Fibroblast of skin of right quadriceps (primary cell): ENCODE measurements at places on chromosomes 2 and 18.
A peak's percentile ranks its signal among the peaks of the same experiment; 100 is the strongest.

- DNase-seq, result no peak
Observed at GRCh38 chr2:112035786-112036185, 19.3 kb upstream of the TMEM87B start.

DNA sequence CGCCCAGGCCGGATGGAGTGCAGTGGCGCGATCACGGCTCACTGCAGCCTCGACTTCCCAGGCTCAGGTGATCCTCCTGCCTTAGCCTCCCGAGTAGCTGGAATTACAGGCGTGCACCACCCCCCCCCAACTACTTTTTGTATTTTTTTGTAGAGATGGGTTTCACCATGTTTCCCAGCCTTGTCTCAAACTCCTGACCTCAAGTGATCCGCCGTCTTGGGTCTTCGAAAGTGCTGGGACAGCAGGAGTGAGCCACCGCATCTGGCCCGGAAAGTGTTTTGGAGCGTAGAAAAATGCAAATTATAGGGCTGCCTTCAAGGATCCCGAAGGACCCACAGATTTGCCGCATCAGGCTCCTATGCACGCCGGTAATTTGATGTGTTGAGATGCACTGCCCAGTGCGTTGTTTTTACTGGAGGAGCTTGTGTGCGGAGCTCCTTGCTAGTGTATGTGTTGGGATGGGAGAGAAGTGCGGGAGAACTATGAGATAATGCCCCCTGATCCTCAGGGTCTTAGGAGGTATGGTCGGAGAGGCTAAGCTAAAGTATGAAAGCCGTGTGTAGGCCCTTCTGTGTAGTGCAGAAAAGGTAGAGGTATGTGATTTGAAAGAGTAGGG lies 1.2 kb upstream of the CLASP1 start:
- DNase-seq, result peak; percentile 6

DNA sequence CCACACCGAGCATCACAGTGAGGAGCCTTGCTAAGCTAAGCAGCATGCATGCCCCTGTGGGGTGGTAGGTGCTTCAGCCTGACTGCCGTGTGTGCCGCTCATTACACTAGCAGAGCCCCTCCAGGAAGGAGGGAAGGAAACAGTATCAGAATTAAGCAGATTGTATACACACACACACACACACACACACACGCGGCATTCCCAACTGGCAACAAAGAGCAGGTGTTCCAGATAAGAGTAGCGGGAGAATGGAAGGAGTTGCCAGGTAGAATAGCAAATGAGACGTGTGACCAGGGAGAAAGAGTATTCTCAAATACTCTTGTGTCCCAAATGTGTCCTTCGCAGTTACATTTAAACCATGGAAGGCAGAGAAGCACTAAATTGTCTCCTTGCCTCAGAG lies 47.6 kb upstream of the TTC39C start:
- no peak for DNase-seq

DNA sequence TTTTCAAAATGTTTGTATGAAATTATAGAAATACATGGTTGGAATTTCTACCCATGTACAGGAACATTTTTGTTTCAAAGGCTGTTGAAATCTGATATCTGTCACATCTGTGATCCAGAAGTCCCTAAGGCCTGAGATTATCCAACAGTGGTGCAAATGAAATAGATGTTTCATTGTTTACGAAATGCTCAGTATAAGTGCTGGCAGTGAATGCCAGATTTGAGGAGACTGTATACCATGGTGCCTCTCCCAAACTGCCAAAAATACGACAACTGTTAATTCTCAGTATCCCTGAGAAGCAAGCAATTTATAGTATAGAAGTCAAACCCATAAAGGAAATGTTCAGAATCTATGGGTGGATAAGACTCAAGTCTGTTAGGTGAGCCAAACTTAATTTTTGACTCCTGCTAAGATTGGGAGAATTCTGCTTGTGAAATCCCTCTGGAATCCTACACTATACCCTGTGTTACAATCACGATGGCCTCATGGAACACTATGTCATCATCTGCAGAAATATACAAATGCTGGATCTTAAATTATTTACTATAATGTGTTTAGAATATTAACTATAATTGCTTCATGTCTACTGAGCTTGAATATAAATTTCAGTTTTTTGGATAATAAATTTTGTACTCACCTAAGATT lies 71.2 kb upstream of the DOCK10 start:
- peak; percentile 37 for DNase-seq

DNA sequence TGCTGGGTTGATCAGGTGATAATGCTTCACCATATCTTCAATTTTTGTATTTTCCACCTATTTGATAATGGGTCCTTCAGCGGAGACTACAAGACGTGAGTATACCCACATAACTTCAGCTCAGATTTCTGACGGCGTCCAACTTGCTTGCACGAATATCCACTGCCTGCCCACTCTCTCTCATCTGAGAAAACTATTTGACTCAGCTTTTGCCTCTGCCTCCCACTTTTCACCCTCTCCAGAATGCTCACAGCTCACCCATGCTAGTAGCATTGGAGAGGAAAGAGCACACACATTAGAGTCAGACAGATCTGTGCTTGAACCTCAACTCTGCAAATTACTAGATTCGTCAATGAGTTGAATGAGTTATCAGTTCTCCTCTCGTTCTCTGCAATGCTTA lies 166.8 kb downstream of the BCL2 start:
- DNase-seq, result no peak

- peak; percentile 54 for DNase-seq
Observed at GRCh38 chr2:157355618-157356017, 30.0 kb upstream of the ERMN start.

- no peak for DNase-seq
Observed at GRCh38 chr2:235606004-235606715, 112.3 kb downstream of the AGAP1 start.

DNA sequence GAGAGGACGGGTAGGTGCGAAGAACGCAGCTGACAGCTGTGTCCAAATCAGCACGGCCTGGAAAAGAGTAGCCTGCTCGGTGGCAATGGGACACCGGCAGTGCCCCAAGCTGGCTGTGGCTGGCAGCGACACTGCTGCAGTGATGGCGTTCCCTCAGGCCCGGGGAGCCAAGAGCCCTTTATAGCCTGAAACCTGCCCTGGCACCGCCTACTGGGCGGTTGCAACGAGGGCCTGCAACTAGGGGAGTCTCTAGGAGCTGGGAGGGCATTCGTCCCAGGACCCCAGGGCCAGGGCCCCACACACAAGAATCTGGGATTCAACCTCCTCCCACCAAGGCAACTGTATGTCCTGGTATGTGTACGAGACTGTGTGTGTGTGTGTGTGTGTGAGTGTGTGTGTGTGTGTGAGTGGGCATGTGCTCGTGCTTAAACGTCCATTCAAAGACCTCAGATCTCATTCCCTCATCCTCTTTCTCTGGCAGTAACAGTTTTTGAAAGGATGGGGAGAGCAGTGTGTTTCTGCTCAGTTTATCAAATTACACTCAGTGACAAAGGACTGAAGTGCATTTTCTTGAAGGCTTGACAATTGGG lies 6.8 kb upstream of the CYP26B1 start:
- no peak for DNase-seq

DNA sequence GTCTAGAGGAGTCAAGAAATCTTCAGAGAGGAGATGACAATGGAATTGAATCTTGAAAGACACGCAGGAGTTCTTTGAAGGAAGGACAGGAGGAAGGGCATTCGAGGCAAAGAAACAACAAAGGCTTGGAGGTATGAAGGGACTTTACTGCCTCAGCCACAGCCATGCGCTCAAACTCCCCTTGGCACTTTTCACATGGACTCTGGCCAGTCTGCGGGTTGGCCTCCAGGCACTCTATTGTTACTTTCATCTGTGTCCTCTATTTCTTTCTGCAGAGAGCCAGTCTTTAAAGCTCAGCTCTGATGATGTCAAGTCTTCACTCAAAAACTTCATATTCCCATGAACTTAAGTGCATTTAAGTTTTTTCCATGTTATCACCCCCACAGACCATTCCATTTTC lies 95.4 kb downstream of the ZAP70 start:
- no peak for DNase-seq

GRCh38 chr2:238339395-238339780 lies 19.1 kb downstream of the TRAF3IP1 start:
- no peak for DNase-seq

GRCh38 chr18:36411745-36412168 lies 114.2 kb downstream of the FHOD3 start:
- peak; percentile 34 for DNase-seq

GRCh38 chr2:156490466-156490840 lies 54.3 kb downstream of the GPD2 start:
- DNase-seq, result no peak

GRCh38 chr18:56196495-56197225 lies 441.7 kb downstream of the TXNL1 start:
- DNase-seq, result peak; percentile 33

- no peak for DNase-seq
Observed at GRCh38 chr2:162579169-162579568, 235.2 kb downstream of the GCA start.

DNA sequence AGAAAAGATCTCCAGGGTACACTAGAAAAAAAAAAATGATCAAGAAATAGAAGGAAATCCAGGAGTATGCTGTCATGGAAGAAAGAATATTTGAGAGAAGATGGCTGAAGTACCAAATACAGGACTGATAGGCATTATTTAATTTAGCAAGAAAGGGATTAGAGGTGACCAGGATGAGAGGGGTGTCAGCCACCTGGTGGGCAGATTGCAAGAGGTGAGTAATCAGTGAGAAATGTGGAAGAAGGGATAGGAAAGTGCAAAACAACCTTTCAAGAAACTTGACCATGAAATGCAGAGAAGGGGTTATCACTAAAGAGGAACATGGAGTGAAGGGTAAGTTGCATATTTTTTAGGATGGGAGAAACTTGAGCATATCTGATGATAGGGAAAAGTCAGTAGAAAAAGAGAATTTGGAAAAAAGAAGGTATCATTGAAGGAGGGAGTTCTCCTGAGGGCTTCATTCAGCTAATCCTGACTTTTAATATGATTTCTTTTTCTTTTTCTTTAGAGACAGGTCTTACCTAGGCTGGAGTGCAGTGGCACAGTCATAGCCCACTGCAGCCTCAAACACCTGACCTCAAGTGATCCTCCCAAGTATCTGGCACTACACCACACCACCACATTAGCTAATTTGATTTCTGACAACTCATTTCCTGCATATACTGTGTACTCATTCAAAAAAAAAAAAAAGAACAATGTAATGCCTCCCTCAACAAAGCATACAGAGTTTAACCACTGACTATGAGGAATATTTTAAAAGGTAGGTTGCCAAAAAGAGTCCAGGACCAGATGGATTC lies 101.3 kb downstream of the LRP2 start:
- DNase-seq, result no peak

- DNase-seq, result peak; percentile 5
Observed at GRCh38 chr18:71001597-71001996, 712.8 kb downstream of the SOCS6 start.

DNA sequence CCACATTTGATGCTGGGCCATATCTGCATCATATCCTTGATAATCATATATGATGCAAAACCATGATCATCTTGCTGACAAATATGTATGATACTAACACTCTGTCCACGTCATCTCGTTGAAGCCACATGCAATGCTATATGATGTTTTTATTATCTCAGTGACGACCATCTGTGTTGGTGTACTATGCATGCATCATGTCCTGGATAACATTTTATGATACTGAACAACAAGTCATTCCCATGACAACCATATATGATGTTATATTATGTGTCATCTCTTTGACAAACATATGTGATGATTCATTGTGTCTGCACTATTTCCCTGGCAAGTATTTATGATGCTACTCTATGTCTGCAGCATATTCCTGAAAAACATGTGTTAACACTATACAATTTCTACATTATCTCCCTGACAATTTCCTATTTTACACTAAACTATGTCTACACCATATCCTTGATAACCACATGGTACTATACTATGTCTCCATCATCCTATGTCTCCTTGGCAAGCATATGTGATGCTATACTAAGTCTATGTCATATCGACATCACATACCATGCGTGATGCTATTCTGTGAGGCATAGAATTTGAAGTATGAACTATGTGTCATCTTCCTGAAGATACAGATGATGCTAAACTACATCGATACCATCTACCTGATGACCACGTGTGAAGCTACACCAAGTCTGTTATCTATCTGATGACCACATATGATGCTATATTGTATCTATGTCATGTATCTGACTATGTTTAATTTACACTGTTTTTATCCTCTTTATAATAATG lies 37.0 kb downstream of the DAW1 start:
- DNase-seq, result peak; percentile 37

DNA sequence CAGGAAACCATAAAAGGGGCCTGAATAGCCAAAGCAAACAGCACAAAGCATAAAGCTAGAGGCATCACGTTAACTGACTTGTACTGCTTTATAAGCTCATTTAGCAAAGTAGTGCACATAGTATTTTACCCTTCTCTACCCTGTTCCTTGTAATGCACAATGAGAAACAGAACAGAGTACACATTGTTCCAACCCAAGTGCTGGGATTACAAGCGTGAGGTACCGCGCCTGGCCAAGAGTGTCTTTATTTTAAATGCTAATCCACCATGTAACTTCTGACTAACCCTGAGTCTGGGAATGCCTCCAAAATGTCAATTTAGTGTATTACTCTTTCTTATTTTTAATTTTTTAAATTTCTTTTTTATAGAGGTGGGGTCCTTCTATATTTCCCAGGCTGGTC lies 46.4 kb upstream of the STON1 start:
- peak; percentile 24 for DNase-seq

DNA sequence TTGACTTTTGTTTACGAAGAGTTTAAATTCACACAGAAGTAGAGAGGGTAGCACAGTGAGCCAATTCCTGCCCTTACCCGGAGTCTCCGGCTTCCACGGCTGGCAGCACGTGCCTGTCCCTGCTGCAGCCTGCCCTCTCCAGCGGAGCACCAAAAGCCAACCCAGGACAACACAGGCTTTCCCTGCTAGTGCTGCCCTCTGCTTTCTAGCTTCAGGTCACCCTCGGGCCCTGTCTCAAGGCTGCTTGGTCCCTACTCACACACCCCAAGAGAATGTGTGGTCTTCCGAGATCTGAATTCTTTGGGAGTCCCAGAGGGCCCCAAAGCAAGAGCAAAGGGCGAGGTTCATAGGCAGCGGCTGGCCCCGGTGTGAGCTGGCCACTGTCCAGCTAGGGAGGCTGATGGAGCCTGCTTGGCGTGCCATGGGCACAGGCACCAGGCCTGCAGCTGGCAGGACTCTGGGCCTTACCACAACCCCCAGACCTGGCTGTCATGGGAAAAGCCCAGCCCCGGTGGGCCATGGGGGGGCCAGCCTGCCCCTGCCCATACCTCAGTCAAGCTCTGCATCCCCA lies 7.0 kb upstream of the HS6ST1 start:
- no peak for DNase-seq

GRCh38 chr2:78309460-78309859 lies 716.0 kb upstream of the REG3G start:
- no peak for DNase-seq

GRCh38 chr2:109144721-109145120 lies 15.7 kb downstream of the SH3RF3 start:
- DNase-seq, result no peak

GRCh38 chr2:47195148-47195547 lies 40.0 kb upstream of the STPG4 start:
- DNase-seq, result peak; percentile 59

DNA sequence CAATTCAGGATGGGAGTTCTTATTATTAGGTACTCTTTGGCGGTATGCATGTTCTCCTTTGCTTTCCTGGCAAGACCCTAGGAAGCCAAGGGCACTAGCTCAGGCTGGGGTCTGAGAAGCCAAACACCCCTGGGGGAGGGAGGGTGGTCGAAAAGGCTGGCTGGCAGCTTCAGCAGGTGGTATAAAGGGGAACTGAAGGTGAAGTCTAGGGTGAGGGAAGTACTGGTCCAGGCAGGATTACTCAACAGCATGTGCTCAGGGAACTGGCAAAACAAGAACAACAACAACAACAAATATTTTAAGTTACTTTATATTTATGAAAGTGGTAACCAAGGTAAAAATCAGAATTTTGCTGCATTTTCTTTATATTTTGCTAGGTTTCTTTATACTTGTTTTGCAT lies 40.7 kb upstream of the PCBP1 start:
- DNase-seq, result no peak

GRCh38 chr18:79356435-79356834 lies 39.3 kb upstream of the NFATC1 start:
- DNase-seq, result no peak
